IMR-90 (cell line): ENCODE measurements at places on chromosomes 3 and 15. TPM values are rescaled to one million over a fixed set of nuclear protein-coding genes. Genes with fewer than 3 reads are reported as not detected.

- DNase-seq = no peak
- H3K4me1 ChIP-seq = no peaks in the 10 kb centered on the region
- H3K27ac ChIP-seq = no peak overlapping the region
- H3K27me3 ChIP-seq = no peaks in the 10 kb centered on the region
Measured at GRCh38 chr3:19399356-19399755, 251.0 kb downstream of the KCNH8 start.

- H3K4me3 ChIP-seq = no peak overlapping the region
- DNase-seq = no peak
- H3K27ac ChIP-seq = no peak overlapping the region
- no peaks in the 10 kb centered on the region for H3K36me3 ChIP-seq
Measured at GRCh38 chr3:195240171-195240701, 30.7 kb downstream of the XXYLT1 start.

- no peak overlapping the region for H3K27ac ChIP-seq
- no peaks in the 10 kb centered on the region for H3K36me3 ChIP-seq
- peaks cover 10% of the 10 kb centered on the region for H3K27me3 ChIP-seq
Measured at GRCh38 chr15:57607570-57608000, 15.9 kb downstream of the MYZAP start.

DNA sequence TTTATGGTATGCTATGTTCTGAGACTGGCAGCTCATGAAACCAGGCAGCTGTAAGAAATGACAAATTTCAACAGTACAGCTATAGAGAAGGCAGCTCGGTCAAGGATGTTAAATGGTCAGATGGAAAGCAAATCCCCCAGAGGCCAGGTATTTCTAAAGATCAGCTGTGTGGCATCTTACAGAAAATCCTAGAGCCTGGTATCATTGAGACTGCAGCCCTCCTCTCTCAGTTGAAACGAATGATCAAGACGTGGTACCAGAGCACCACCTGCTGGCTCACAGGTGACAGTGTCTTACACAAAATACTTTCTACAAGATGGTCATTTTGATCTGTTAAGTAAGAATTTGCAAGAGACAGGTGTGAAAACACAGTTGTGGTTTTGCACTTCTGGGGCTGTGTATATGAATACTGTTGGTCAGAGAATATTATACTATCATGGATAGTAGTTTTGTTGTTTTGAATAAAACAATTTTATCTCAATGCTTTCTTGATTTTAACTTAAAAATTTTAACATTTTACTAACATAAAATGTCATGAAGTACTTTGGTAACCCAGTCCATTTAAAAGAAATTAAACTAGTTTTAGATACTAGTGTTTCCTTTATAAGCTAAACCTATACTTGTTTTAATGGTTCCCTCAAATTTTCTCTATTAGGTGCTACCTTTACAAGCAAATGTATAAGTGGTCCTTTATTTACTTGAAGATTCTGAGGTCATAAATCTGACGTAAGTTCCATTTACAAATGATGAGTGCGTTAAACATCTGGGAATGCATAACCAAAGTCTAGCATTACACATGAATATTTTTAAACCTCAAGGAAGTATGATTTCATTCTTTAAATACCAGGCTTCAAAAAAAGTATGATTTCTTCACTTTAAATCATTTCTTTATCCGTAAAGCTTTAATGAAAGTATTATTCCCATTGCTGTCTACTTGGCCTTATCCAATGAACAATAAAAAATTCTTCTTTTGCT, 121.8 kb downstream of the PDZRN3 start:
- peaks cover 10% of the 10 kb centered on the region; the same call in 1 of the 2 replicates for H3K4me1 ChIP-seq
- H3K27ac ChIP-seq = peak overlapping the region; percentile 70; the same call in 1 of the 2 replicates
- DNase-seq = peak; percentile 98

- no peak for DNase-seq
- peaks cover 60% of the 10 kb centered on the region for H3K27me3 ChIP-seq
- no peak overlapping the region for H3K27ac ChIP-seq
- no peaks in the 10 kb centered on the region for H3K36me3 ChIP-seq
Measured at GRCh38 chr15:69628256-69629093, 175.9 kb downstream of the RPLP1 start.

DNA sequence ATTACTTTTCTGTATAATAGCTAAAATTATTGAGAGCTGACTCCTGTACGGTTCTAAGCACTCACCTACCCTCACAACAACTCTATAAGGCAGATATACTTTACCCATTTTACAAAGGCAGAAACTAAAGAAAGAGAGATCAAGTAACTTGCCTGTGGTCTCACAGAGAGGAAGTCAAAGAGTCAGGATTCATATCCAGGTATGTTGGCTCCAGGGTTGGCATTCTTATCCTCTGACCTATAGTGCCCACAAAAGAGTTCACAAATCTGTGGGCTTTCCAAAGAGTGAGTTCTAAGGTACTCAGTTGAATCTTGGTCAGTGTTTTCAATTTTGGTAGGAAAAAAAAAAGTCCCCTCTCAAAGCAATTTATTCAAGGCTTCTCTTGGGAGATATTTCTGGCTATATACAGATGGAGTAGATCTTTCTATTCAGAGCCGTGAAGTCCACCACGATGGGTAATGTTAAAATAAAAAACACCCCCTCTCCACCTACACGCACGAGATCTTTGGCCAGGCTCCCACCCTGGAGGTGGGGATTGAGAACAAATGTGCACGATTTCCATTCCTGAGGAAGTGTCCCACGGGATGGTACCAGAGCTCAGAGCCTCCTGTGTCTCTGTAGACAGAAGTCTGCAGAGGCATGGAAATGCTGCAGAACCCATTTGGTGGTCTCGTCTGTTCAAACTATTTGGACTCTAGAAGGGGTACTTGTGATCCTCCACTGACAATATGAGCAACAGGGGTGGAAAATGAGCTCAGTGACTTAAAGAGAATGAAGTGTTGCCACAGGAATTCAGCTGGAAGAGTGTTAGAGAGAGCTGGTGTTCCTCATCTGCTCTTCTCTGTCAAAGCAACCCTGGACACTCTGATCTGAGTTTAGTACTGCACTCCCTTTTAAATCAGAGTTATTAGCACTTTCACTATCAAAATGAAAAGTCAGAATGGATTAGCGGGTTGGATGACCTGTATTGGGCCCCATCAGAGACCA, 212.1 kb upstream of the EIF1B start:
- no peak for DNase-seq
- no peaks in the 10 kb centered on the region for H3K36me3 ChIP-seq
- H3K27me3 ChIP-seq = no peaks in the 10 kb centered on the region
- H3K27ac ChIP-seq = no peak overlapping the region
- no peak overlapping the region for H3K4me3 ChIP-seq
- no peaks in the 10 kb centered on the region for H3K4me1 ChIP-seq

- H3K4me1 ChIP-seq = peaks cover 7% of the 10 kb centered on the region
- H3K27me3 ChIP-seq = no peaks in the 10 kb centered on the region
- H3K36me3 ChIP-seq = no peaks in the 10 kb centered on the region
- no peak overlapping the region for H3K4me3 ChIP-seq
Measured at GRCh38 chr3:100256731-100257151, 4.1 kb upstream of the TBC1D23 start.

DNA sequence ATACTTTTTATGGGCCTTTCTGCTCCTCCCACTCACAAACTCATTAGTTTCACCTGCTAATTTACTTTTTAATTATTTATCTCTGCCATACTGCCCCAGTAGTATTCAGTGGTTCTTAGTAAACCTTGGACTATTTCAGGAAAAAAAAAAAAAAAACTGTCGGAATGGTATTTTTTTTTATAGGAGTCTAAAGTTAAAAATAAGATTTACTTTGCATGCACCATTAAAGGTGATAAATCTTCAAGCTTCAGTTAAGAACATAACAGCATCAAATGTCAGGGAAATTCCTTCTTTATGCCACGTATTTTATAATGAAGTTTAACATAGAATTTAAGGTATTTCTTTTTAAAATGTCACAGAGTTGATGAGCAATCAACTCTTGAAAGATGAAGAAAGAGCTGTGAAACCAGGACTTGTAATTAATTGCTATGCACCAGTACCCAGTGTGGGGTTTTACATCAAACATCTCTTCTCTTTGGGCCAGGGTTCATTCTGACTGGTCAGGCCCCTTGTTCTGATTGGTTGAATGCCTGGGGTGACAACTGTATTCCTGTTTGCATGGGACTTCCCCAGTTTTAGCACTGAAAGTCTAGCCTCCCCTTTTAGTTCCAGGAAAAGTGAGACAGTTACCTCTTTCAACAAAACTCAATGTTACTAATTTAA, 40.3 kb upstream of the PTPRG start:
- no peak overlapping the region for H3K27ac ChIP-seq
- H3K27me3 ChIP-seq = peaks cover 2% of the 10 kb centered on the region; the same call in 1 of the 2 replicates
- H3K4me3 ChIP-seq = no peak overlapping the region
- no peaks in the 10 kb centered on the region for H3K4me1 ChIP-seq
- no peaks in the 10 kb centered on the region for H3K36me3 ChIP-seq
- no peak for DNase-seq

- H3K4me1 ChIP-seq = no peaks in the 10 kb centered on the region
- no peak for DNase-seq
- H3K27me3 ChIP-seq = peaks cover 8% of the 10 kb centered on the region
Measured at GRCh38 chr3:127307112-127307835, 19.4 kb upstream of the PRR20G start.

- H3K27ac ChIP-seq = no peak overlapping the region
- peaks cover 14% of the 10 kb centered on the region for H3K36me3 ChIP-seq
- DNase-seq = peak; percentile 48
- H3K4me3 ChIP-seq = no peak overlapping the region
Measured at GRCh38 chr3:16504242-16504641, 9.3 kb downstream of the RFTN1 start.

- H3K36me3 ChIP-seq = no peaks in the 10 kb centered on the region
Measured at GRCh38 chr3:62604751-62605351, 231.5 kb upstream of the FEZF2 start.

DNA sequence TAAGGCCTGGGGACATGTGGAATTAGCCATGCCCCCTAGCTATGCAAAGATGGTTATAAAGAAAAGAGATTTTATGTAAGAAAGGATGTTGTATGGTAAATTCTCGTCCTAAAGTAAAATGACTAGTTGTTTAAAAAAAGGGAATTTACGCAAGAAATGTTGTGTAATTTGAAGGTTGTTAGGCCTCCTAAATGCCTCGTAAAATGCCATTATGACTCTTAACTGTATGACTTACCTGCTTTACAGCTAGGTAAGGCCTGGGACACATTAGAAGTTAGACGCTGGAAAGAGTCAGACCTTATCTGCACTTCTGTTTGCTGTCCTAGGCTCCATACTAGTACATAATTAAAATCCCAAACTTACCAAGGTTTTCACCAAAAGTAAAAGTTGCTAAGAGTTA, 17.5 kb upstream of the HHATL start:
- no peaks in the 10 kb centered on the region for H3K4me1 ChIP-seq
- peaks cover 19% of the 10 kb centered on the region for H3K27me3 ChIP-seq
- DNase-seq = no peak

GRCh38 chr3:120559242-120560061, 36.7 kb upstream of the NDUFB4 start:
- H3K4me3 ChIP-seq = peak overlapping the region; percentile 36
- H3K27me3 ChIP-seq = no peaks in the 10 kb centered on the region
- H3K4me1 ChIP-seq = peaks cover 6% of the 10 kb centered on the region

DNA sequence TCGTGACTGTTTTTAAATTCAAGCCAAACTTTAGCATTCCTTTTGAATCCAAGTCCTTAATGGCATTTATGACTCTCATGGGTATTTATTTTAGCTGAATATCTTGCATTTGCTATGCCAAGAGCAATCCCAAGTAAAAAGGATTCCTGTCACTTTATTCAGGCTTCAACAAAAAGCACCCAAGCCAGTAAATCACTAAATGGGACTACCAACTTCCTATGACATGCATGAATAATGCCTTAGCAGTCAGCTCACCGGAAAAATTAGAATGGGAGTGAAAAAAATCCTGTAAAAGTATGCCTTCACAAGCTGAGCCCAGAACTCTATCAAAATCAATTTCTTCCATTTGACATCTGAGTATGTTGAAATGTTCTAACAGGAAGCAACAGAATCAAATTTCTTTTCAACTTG, 1297.9 kb downstream of the ROBO2 start:
- no peak overlapping the region for H3K4me3 ChIP-seq
- no peak for DNase-seq
- no peaks in the 10 kb centered on the region for H3K4me1 ChIP-seq
- H3K36me3 ChIP-seq = no peaks in the 10 kb centered on the region
- H3K27me3 ChIP-seq = no peaks in the 10 kb centered on the region
- no peak overlapping the region for H3K27ac ChIP-seq

GRCh38 chr15:91670108-91670507, 183.4 kb upstream of the SLCO3A1 start:
- no peaks in the 10 kb centered on the region for H3K36me3 ChIP-seq
- no peak overlapping the region for H3K4me3 ChIP-seq
- no peak for DNase-seq

- H3K4me3 ChIP-seq = no peak overlapping the region
- peaks cover 19% of the 10 kb centered on the region for H3K27me3 ChIP-seq
- peak overlapping the region; percentile 13; the same call in 1 of the 2 replicates for H3K27ac ChIP-seq
- peak; percentile 68 for DNase-seq
Measured at GRCh38 chr15:65089206-65089824, 12.8 kb downstream of the KBTBD13 start.

LINS1 gene
- 10.6 and 14.7 TPM in 2 replicates for total RNA-seq

ITIH4 gene
- 0.28 and 0.36 TPM in 2 replicates for total RNA-seq

UBA5 gene
- total RNA-seq = 20.3 and 38.6 TPM in 2 replicates

CHRNB4 gene
- total RNA-seq = not detected in 2 replicates

UNC13C gene
- total RNA-seq = not detected in 2 replicates

KCNAB1 gene
- total RNA-seq = under 0.01 and 0.56 TPM in 2 replicates

PARP15 gene
- total RNA-seq = not detected in 2 replicates

LIPH gene
- total RNA-seq = 0.28 and 0.36 TPM in 2 replicates

SYNPR gene
- not detected in 2 replicates for total RNA-seq

LRRN1 gene
- under 0.01 and 0.18 TPM in 2 replicates for total RNA-seq

AGBL1 gene
- total RNA-seq = not detected in 2 replicates
